ENCODE measurements at places on chromosomes 2 and 18.

DNA sequence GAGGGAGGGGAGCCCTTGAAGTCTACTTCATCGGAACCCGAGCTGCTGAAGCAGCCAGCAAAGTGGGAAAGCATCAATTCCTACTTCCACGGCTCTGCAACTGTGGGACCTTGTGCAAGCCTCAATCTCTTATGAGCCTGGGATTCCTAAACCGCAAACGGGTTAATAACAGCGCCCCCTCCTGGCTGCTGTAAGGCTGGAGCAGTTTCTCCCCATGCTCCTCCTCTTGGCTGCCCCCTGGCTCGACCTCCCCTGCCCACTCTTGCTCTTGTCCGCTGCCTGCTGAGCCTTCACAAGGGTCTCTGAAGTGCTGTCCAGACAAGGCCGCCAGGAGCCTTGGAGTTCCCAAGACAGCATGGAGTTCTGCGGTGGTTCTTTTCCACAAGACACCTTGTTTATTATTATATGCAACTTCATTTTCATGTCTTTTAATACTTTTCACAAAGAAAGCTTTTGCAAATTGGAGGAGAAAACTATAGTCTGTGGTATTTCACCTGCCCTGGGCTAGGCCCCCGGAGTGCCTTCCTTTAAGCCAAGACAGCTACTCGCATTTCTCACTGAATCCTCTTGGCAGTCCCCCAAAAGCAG is 157.2 kb downstream of the DDX1 start:
- no peak for DNase-seq

DNA sequence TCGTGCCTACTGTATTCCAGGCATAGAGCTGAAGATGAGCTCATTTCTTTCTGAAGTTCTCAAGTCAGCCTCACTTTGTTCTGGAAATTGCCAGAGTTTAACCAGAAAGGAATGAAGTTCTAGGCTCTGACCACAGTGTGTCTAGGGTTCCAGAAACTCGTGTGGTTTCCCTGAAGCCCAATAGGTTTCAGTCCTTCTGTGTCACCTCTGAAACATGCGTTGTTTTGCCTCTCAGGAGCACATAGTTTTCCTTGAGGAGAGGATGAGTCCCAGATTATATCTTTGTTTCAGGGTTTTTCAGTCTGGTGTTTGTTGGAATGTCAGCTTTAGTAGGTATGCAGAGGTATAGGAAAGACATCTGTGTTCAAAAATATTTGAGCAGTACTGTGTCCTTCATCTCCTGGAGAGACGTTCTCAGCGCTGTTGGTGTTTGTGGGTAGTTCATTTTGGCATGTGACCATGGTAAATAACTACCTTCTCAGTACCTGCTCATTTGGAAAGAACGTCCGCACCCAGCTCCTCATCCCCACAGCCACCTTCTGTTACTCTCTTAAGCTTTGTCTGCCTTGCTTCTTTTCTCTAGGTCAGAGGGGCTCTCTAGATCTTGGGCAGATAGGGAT is 56.6 kb downstream of the RALBP1 start:
- no peak for DNase-seq

DNA sequence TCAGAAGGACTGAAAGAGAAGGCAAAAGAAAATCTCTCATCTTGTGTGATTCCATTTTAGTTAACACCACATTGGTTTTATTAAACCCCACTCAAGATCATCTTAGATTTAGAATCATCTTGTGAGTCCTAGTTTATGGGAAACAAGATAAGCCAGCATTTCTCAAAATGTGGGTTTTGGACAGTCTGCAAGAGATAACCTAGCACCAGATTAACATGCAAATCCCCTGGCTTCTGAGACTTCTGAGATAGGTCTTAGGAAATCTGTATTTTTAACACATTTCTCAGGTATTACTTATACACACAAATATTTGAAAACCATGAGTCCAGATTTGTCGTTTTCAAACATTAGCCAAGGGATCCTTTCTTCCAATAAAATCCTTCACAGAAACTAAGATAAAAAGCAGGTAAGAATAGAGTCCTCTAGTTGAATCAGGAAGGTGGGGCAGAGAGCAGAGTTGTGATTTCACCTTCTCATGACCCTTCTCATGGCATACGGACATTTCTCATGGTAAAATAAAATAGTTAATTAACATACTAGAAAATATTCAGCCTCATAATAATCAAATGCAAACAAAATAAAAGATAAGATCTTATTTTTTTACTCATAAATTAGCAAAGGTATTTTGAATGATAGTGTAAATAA is 287.2 kb upstream of the FN1 start:
- no peak for DNase-seq

- no peak for DNase-seq
These were observed 141.9 kb upstream of the CTAGE1 start for GRCh38 chr18:22559414-22560274.

- DNase-seq, result no peak
These were observed 64.8 kb downstream of the ST3GAL5 start for GRCh38 chr2:85823951-85824350.

GRCh38 chr2:38243186-38243880 is 133.7 kb downstream of the ATL2 start:
- no peak for DNase-seq

GRCh38 chr18:40769786-40770185 is 1185.2 kb upstream of the PIK3C3 start:
- DNase-seq, result no peak

DNA sequence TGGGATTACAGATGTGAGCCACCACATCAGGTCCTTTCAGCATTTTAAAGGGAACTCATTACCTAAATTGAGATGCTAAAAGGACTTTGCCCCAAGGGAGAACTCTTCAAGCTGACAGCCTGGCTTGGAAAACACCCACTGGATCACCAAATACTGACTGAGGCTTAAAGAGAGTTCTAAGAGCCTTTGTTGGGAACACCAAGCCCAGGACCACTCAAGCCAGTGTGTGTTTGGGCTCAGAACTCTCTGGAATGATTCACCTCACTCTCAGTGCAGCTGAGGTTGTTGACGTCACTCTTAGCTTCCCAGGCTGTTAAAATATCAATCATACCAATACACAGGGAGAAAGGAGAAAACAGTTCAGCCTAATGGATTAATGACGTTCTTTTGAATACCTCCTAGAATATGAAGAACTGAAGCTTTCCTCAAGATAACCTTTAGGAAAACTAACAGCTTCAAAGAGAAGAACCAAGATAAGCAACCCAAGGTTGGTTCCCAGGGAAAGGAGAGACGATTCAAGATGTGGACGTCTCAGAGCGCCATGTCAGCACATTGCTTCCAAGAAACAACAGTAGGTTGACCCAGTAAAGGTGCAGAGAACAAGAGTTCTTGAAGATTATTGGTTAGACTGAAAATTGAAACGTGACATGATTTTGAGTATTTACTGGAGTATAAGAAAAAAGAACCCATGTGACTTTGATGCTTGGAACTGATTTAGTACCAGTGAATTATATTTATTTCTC is 48.0 kb upstream of the MGAT4A start:
- no peak for DNase-seq

DNA sequence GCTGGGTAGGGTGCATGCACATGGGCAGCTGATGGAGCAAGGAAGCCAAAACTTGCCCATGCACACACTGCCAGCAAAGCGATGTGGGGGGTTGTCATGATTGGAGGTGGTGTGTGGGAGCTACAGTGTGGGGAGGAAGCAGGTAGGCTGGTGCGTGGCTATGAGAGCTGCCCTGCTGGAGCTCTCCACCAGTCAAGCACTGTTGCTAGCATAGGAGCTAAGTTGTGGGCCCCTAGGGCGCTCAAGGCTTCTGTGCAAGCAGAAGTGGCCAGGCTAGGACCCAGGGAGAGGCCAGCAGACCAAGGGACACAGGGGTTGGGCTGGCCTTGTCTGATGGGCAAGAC is 20.2 kb downstream of the EHBP1 start:
- no peak for DNase-seq

DNA sequence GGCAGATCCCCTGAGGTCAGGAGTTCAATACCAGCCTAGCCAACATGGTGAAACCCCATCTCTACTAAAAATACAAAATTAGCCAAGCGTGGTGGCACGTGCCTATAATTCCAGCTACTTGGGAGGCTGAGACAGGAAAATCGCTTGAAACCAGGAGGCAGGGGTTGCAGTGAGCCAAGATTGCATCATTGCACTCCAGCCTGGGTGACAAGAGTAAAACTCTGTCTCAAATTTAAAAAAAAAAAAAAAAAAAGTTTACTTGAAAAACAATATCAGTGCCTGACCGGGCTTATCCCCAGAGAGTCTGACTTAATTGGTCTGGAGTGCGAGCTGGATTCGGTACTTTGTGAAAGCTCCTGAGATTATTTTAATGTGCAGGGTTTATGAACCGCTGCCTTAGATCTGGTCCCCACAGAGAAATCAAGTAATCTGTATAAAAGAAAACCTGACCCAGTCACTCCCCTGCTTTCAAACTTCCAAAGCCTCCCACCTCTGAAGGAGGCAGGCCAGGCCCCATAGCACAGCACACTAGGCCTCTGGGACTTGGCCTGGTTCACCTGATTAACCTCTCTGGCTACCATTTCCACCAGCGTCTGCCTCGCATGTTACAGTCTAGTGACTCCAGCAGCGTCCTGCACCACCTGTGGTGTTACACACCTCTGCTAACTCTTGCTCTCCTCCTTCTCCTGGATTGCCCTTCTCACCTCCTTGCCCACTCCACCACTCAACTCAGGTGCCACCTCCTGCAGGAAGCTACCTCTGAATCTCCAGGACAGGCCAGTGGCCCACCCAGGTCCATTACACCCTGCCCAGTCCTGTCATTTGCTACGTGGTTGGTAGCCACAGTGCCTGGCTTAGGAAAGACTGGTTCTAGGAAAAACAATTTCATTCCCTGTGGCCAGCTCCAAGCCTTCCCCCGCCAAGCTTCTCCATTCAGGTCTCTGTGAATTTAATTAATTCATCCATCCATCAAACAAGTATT is 114.3 kb upstream of the PPP1CB start:
- no peak for DNase-seq

DNA sequence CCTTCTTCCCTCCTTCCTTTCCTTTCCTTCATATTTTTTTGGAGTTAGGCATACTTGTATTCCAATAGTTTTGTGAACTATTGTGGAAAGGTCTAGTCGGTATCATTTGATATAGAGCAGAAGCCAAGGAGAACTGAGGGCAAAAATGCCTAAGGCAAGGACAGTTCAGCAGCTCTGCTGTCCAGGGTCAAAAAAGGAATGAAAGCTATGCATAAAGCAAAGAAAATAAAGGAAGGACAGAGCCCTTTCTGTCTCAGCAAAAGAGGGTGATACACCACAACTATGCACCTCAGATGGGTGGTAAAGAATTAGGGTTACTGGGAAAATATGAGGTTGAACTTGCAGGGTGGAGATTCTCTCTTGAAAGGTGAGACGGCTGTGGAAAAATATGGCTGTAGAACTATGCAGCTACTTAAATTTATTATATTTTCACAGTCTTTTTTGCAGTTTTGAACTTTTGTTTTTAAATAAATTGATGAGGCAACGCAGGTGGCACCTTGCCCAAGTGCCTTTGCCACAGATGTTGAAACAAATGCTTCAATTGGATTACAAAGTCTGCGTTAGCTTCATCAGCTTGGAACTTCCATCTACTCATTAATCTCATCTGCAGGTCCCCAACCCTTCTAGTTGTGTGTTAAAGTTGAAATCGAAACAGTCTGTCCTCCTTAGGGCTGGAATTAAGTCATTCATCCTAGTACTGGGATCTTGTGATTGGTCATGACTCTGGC is 20.8 kb downstream of the LHCGR start:
- DNase-seq, result no peak

DNA sequence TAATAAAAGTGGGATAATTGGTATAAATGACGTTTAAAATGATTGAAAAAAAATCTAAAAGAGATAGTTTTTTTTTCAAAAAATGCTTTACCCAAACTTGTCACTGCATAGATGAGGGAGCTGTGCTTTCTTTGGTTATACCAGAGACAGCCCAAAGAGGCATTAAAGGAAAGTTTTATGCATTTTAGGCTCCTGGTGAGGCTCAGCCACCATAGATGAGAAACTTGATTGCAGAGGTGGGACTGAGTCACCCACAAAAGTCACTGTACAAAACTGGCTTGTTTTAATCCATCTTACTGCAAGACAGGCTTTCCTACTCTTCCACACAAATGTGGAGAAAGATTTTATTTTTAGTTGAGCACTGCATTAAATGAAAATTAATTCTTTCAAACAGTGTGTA is 2.4 kb downstream of the SMYD1 start:
- no peak for DNase-seq

GRCh38 chr2:199131136-199131655 is 326.5 kb downstream of the SATB2 start:
- DNase-seq, result no peak

DNA sequence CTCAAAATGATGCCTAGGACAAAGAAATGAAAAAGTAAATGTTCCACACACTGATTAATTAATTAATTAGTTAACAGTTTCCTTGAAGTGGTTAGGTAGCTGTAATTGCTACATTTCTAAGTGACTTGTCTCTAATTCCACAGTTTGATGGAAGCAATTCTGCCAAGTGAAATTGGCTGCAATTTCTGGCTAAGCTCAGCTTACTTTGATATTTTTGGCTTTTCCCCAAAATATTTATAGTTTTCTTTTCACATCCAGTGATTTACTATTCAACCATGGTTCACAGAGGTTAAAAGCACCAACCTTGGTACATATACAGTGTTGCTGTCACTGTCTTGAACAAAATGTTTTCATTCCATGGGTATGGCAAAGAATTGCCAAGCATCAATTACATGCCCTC is 459.5 kb upstream of the CDH20 start:
- DNase-seq, result no peak

- no peak for DNase-seq
These were observed 23.3 kb upstream of the ALPI start for GRCh38 chr2:232432598-232433184.

- DNase-seq, result no peak
These were observed 75.3 kb upstream of the RIOK3 start for GRCh38 chr18:23377669-23378301.

- no peak for DNase-seq
These were observed 467.1 kb downstream of the MBD2 start for GRCh38 chr18:53757328-53757727.

- DNase-seq, result no peak
These were observed 230.1 kb downstream of the AGAP1 start for GRCh38 chr2:235723811-235724465.

DNA sequence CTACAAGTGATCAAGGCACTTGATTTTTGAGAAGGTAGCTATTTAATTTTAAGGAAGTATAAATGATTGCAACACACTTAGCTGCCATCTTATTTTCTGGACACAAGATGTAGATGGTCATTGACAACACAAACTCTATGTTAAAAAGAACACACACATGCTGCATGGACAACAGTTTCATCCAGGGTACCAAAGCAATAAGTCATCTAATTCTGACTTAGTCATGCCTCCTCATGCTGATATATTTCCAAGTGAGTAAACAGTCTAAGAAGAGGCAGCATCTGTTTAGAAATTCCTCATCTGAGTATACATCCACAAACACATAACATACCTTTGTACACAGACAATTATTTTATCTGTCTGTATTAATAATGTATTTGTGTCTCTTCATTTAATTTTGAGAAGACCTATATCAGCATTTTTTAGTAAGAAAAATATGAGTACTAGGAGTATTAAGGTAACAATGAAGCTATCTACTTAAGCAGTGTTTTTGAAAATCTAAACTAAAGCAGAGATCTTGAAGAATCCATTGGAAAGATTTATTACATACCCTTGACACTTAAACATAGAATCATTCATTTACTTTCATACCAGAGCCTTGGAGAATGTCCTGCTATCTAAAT is 84.9 kb downstream of the SCN1A start:
- DNase-seq, result no peak

GRCh38 chr2:133213651-133214050 is 354.6 kb downstream of the NCKAP5 start:
- no peak for DNase-seq

GRCh38 chr2:12951657-12951973 is 234.9 kb downstream of the TRIB2 start:
- no peak for DNase-seq
